ENCODE measurements at places on chromosomes 12 and 14.

GRCh38 chr14:89123851-89124250 is 293.2 kb downstream of the FOXN3 start:
- DNase-seq = no peak

DNA sequence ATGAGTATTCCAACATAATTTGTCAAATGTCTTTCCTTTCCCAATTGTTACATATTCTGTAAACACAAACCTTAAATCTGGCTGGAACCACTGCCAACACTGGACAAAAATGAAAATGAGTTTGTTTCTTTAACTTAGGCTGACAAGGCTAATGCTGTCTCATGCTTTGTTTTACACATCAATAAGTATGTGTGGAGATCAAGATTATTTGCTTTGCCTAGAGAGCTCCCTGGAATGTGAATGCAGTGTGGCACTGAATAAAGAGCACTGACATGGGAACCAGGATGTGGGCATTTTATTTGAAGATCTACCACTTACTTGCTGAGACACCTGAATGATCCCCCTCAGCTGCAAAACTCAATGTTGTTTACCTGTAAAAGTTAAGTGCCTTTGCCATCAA is 61.7 kb downstream of the RALGAPA1 start:
- no peak for DNase-seq

DNA sequence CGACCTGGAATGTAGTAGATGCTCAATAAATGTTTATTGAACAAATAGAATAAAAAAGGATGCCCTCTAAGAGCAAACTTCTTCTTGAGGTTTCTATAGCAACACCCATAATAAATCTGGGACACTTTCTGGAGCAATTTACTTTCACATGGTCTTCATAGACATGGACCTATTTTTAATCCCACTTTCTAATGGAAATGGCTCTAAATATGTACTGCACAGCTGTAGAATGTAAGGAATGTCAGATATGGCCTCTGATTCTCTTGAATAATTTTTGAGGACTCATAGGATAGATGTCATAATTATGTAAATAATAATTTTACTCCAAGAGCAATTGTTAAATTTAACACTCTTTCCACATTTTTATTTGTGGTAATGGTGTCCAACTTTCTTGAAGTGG is 133.5 kb upstream of the DAAM1 start:
- no peak for DNase-seq

DNA sequence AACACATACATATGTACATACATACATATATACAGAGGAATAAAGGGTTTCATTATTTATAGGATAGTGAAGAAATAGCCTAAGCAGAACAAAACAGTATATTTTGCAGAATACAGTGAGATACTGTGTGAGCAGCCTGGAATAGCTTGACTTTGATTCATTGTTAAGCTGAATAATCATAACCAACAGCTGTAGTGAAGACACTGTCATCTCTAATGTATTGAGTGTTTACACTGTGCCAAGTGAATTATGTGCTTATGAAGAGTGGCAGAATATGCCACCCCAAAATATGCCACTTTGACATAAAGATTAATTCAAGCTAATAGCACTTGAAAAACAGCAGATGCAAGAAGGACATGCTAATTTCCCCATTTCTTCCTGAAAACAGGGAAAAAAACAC is 48.2 kb upstream of the LRFN5 start:
- DNase-seq = no peak

- DNase-seq = no peak
These were observed 22.0 kb upstream of the PPP1R12A start for GRCh38 chr12:79956896-79957295.

DNA sequence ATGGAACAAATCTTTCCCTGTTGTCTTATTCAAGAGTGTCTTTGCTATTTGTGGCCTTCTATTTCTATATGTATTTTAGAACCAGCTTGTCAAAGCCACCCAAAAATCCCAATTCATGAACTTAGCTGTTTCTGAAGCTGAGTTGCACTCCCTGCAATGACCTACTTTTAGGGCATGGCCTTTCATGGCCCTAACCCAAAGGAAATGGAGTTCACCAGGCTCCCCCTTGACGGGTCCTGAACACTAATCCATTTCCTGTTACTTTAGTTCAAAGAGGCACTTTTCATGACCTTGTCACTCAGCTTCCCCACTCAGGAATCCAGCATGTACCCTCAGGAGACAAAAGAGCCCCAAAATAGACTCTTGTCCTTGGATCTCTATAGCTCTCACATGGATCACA is 7.6 kb downstream of the TMED8 start:
- no peak for DNase-seq
